ENCODE measurements at places on chromosomes 1 and 21.

GRCh38 chr1:190904091-190904695, 426.5 kb upstream of the BRINP3 start:
- DNase-seq, result no peak

DNA sequence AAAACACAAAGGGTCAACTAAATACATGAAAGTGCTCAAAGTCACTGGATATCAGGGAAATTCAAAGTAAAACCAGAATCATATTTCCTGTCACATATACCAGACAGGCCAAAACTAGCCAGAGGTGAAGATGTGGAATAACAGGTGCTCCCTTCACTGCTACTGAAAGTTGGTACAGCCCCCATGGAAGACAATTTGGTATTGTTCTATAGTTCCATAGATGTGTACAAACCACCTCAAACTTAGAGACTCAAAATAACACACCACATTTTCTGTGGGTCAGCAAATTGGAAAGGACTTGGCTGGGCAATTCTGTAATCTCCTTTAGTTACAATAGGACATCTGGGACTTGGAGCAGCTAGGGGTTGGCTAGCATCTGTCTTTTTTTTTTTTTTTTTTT, 24.5 kb upstream of the SOAT1 start:
- no peak for DNase-seq

DNA sequence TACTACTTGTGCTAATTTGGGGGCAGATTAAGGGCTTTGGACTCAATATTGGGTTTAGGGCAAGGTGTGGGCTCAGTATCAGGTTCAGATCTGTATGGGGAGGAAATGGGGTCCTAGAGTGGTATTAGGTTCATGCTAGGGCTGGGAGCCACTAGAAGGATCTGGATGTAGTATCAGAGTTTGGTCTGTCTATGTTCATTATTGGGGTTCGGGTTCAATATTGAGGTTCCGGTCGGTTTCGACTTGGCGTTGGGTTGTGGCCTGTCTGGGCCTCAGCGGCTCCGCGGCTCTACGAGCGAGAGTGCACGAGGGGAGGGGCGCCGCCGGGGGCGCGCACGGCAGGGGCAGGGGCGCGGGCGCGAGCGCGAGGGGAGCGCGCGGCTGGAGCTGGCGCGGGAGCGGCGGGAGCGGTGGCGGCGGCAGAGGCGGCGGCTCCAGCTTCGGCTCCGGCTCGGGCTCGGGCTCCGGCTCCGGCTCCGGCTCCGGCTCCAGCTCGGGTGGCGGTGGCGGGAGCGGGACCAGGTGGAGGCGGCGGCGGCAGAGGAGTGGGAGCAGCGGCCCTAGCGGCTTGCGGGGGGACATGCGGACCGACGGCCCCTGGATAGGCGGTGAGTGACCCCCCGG, at the start of gene PTPRF:
Gene PTPRF (plus strand): TSS at position 401 of the 624 bp plus-strand sequence. CDS start 14,193 bp downstream, outside the sequence.
- DNase-seq, result peak; percentile 67

- no peak for DNase-seq
Measured at GRCh38 chr1:92797297-92797696, 12.4 kb upstream of the EVI5 start.

All from midbrain (tissue), 1 donor.